ENCODE measurements at places on chromosomes 7 and 10. TPM values are rescaled to one million over a fixed set of nuclear protein-coding genes. Genes with fewer than 3 reads are reported as not detected.

GRCh38 chr10:77016278-77016815 is 621.3 kb downstream of the KCNMA1 start:
- no peak for DNase-seq

DNA sequence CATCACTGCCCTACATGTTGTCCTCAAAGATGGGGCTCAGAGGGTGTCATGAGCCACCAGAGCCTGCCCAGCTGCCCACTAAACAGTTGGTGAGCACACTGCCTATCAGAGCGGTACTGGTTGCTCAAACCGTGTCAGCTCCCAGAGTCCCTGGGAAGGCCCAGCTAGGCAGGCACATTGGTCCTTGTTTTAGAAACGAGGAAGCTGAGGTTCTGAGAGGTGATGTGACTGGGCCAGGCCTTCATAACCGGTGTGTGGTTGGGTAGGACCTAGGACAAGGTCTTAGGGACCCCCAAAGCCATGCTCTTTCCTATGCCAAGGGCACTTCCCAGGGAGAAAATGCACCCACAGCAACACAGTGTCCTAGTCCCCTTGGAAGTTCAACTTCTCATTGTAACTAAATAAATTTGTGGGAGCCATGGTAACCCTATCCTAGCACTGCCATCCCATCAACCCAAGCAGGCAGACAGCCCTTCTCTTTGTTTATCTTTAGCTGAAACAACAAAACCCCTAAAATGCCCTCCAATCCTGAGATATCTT is 174.7 kb upstream of the PDE1C start:
- no peak for DNase-seq

DNA sequence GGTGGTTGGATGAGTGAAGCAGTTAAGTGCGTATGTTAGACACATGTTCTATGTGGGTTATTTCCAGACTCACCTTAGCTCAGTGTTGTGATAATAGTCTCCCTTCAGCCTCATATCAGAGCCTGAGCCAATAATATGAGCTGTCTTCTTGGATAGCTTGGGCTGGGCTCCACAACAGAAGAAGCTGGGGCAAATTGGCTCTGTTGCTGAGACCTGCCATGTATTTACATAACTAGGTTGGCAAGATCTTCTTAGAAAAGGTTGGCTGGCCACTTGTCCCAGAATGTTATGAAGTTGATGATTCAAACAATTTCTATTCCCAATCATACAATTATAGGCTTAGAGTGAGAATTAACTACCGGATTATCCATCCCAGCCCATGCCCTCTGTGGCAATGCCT is 35.7 kb upstream of the CREB5 start:
- no peak for DNase-seq

DNA sequence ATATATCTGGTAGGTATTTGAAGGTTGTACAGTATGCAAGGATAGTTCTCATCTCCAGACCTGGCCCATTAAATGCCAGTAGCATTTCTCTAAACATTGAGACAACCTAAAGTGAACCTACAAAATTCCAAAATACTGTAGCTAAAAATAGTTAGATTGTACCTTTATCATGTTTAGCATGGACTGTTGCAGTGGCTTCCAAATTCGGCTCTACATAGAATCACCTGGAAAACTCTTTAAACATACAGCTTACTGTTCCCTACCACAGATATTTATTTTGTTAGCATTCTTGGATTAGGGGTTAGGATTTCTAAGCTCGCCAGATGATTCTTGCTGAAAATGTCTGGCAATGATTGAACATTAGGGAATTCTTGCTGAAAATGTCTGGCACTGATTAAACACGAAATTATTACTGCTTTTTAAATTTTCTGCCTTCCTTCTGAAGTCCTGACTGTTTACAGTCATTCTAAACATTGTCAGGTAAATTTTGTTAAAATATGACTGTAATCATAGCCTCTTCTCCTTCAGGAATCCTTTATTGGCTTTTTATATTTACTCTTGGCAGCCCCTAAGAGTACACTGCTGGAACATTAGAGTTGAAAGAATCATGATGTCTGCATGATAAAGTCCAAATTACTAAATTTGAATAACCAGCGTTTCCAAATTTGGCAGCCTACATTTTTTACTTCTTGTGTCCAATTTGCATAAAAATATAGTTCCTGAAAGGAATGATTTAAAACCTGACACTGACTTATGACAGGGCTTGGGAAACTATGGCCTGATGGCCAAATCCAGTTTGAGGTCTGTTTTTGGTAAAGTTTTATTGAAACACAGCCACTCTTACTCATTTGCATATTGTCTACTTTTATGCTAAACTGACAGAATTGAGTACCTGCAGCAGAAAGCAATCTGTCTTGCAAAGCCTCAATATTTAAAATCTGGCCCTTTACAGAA is 40.3 kb downstream of the SHOC2 start:
- no peak for DNase-seq

The MYO3A gene
- total RNA-seq = 11.4 TPM

All from endothelial cell (in vitro differentiated cells).